Cerebellar cortex (tissue), 1 donor: ENCODE measurements at places on chromosomes 4 and X.

DNA sequence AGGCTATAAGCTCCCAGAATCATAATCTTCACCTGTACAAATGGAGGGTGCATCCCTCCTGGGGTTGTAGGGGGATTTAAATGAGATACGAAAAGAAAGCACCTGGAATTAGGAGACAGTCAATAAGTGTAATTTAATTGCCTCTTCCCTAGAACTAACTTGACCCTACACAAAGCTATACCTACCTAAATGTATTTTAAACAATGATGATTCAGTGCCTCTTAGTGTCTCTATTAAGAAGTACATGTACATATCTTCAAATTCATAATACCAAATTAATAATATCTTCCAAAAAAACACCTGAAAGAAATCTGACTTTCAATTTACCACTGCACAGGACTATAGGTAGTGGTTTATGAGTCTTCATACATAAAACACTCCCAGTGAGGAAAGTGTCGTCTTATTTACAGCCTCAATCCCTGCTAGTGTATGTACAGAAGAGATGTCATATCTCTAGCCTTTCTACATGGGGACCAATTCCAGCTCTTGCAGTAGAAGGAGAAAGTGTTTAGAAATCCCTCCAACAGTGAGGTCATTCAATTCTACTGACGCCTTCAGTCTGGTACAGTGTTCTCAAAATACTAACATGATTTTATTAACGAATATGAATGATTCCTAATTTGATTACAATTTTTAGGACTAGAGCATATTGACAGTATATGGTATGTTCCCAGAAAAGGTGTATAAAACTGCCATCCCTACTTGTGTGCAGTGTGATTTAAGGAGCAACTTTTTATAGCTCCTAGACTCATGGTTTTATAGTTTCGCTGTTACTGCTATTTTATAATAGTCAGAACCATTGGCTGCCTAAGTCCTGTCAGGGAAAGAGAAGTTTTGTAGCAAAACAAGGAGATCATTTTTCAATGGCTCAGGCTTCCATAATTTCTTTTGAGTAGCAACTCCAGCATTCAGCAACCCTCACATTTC lies 282.7 kb downstream of the UNC5C start:
- no peak for DNase-seq

GRCh38 chrX:81874807-81875206 lies 672.9 kb downstream of the SH3BGRL start:
- no peak for DNase-seq

- no peak for DNase-seq
Measured at GRCh38 chr4:75189711-75190335, 256.9 kb downstream of the PARM1 start.

- no peak for DNase-seq
Measured at GRCh38 chr4:102734591-102735385, 26.0 kb downstream of the MANBA start.

- DNase-seq = peak; percentile 2
Measured at GRCh38 chr4:107519053-107519452, 201.0 kb downstream of the PAPSS1 start.

- DNase-seq = no peak
Measured at GRCh38 chr4:15493411-15493810, 23.7 kb downstream of the CC2D2A start.

GRCh38 chr4:80189956-80190677 lies 7.2 kb upstream of the PRDM8 start:
- DNase-seq = peak; percentile 43

GRCh38 chr4:2924765-2925301 lies 38.4 kb downstream of the NOP14 start:
- peak; percentile 63 for DNase-seq

DNA sequence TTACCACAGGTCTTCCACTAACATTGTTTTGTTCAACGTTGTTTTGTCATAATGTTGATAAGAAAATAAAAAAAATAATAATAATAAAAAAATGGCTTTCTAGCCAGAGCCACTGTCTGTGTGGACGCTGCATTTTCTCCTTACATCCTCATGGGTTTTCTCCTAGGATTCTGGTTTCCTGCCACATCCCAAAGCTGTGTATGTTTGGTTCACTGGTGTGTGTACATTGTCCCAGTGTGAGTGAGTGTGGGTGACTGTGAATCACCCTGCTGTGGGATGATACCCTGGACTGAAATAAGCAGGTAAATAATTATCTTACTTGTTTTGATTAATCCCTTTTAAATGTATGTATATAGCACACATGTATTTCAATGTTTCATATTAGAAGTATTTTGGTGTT lies 2154.4 kb upstream of the AGA start:
- DNase-seq = no peak

- DNase-seq = no peak
Measured at GRCh38 chr4:153257991-153258390, 53.7 kb downstream of the TRIM2 start.

DNA sequence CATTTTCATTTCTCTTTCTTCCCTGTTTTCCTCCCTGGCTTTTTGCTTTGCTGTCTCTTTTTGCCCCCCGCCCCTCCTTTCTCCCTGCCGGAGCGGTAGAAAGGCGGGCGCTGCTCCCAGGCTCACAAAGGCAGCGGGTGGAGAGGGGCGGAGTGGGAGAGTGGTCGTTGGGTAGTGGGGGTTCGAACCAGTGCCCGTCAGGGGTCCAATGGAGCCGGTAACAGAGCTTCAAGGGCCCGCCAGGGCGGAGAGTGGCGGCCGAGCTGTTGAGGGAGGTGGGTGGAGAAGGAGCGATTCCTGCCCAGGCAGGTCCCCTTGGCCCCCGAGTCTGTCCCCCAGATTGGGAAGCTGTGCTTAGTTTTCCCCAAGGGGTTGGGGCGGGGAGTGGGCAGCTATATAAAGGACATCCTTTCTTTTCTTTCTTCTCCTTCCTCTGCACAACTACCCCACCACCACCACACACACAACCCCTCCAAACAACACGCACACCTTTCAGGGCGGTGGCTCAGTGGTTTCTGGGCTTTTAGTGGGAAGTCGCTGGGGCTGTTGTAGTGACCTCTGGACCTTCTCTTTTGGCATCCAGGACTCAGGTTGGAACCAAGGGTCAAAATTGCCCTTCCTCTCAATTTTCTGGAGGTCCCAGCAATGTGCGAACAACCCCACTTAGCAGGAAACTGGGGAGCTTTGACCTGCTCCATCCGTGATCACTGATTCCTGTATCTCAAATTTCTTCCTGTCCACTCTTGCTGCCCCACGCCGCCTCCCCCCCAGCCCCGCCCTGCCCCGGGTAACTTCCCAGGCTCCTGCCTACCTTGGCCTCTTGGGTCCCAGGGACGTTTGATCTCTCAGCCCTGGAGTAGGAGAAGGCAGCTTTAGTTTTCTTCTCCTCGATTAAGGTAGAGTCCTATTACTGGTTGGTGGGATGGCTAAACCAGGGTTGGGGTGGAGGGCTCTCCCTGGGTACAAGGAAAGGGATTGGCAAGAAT lies 1.9 kb downstream of the EFNB1 start:
- no peak for DNase-seq

DNA sequence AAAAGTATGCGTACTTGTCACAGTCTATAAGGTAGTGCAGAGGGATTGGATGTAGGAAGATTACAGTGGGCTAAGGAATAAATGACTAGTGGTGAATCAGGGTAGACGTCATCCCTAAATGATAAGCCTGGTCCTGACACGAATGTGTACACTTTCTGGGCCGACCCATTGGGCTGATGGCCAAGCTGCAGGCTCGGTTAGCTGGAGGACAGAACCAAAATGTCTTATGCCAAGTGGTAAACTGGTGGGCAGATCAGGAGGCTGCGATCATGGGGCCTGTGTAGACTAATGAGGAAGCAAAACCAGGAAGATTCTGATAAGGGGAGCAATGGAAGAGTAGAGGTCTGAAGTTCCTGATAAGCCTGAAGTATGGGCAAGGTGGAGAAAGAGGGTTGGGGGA lies 272.8 kb upstream of the GATB start:
- no peak for DNase-seq

GRCh38 chr4:144645102-144645630 lies 790 bp upstream of the HHIP start:
- DNase-seq = no peak

DNA sequence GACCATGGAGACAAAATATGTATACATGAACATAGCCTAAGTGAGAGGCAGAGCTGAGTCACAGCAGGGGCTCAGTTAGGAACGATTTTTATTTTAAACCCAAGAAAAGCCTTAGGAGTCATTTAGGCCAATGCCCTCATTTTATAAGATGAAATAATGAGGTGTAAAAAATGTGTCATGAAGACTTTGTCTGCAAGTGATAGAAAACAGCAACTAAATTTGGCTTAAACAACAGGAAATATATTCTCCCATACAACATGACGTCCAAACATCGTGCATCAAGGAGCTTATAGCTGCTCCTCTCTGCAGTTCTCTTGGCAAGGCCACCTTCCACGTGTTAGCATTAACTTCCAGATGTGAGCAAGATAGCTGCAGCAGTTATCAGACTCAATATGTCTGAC lies 16.8 kb downstream of the SCFD2 start:
- no peak for DNase-seq

GRCh38 chr4:126603825-126604224 lies 1028.9 kb upstream of the INTU start:
- DNase-seq = no peak

GRCh38 chrX:42628471-42628870 lies 149.5 kb downstream of the PPP1R2C start:
- DNase-seq = no peak

DNA sequence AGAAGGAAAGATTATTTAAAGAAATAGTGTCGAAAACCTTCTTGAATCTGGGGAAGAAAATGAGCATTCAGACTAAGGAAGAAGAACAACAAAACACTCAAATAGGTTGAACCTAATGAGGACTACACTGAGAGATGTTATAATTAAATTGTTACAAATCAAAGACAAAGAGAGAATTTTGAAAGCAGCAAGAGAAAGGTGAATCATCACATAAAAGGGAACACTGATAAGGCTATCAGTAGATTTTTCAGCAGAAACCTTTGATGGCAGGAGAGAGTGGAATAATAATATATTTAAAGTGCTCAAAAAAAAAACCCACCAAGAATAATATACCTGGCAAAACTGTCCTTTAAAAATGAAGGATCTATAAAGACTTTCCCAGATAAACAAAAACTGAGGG lies 114.9 kb downstream of the AREG start:
- no peak for DNase-seq

GRCh38 chr4:141686146-141686775 lies 49.9 kb downstream of the IL15 start:
- no peak for DNase-seq

DNA sequence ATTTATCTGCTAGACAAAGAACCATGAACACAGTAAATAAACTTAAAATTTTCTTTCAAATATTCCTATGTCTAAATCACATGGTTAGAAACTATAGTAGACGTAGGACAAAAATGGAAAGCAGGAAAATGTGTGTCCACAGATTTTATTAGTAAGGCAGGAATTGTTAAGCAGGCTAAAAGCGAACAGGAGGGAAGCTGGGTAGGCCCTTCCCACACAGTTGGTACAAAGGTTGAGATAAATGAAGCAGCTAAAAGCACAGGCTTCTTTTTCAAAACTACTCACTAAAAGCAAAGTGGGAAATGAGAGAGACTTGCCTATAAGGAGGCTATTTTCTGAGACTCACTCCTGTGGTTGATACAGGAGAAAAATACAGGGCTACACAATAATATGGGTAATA lies 108.1 kb upstream of the PABPC4L start:
- DNase-seq = no peak

- DNase-seq = no peak
Measured at GRCh38 chrX:39802908-39803307, 294.9 kb downstream of the BCOR start.

- no peak for DNase-seq
Measured at GRCh38 chr4:95017305-95018064, 259.7 kb downstream of the BMPR1B start.

DNA sequence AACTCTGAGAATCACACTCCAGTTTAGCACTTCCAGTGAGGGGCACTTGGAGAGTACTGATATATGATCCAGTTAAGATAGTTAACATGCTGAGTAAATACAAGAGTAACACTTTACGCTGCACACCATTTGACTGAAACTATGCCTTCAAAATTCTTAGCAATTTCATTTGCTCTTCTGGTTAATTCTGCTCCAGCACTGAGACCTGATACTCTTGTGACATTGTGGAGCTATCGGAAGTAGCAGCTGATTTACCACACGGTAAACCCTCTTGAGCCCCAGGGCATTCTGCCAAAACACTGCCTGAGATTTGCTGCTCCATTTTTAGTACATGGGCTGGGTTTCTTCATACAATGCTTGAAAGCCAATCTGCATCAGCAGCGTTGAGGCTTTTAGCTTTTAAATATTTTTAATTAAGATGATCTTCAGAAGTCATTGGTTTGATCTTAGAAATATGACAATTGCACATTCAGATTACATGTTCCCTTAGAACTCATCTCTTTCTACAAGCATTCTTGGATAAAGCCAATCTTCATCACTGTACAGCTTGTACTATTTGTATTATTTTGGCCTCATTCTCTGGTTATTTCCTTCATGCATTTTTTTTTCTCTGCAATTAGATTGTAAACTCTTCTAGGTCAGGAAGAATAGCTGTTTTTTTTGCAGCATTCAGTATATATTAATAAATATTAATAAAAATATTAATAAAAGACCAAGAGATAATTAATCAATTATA lies 67.8 kb upstream of the ETNPPL start:
- DNase-seq = peak; percentile 15

DNA sequence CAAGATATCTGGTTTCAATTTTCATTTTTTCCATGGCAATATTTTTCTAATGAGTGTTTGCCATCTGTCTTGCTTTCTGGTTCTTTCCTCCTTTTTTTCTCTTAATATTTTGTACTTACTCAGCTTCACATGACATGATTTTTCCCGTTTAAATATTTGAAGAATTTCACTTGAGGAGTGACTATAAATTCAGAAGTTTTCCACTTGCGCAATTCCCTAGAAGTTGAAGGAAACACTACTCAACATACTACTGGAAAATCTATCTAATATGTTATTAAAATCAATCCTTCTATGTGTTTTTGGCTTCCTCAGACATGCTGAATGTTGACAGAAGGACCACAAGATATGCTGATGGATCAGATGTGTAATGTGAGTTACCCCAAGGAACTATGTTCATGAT lies 36.8 kb upstream of the BANK1 start:
- no peak for DNase-seq

GRCh38 chr4:133095591-133095990 lies 53.5 kb upstream of the PCDH10 start:
- DNase-seq = no peak

DNA sequence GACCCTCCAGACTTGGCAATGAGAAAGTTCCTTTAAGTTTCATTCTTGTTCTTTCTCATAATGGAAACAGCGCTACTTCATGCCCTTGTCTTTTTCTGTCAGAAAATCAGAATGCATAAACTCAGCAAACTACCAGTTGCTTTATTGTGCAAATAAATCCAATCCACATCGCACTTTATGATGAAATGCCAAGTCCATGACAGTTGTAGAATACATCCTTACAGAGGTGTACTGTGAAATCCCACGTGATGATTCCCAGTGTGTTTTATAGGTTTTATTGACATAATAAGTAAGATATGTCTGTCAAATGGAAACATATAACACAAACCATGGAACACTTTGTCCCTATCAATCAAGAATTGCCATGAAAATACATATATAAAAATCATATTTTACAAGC lies 295.0 kb downstream of the PCDH7 start:
- DNase-seq = no peak

GRCh38 chr4:107153228-107153627 lies 117.1 kb upstream of the DKK2 start:
- DNase-seq = no peak

- peak; percentile 14 for DNase-seq
Measured at GRCh38 chrX:12771445-12772069, 19.7 kb upstream of the PRPS2 start.
